ENCODE measurements at places on chromosomes 1 and 21.

DNA sequence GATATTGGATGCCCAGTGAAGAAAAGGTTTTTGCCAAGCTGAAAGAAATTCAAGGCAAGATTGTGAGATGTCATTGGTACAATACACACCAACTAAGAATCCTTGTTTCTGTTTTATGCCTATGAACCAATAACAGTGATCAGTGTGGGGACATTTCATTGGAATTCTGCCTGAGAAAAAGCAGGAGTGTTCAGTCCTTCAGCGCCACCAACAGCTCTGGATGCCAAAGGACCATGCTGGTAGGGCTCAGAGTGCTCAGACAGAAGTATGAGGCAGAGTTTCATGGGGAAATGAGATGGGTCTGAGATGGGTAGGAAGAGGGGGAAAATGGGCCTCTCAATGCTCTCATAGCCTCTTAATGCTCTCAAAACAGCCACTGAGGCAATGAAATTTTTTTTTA lies 56.5 kb downstream of the GABPA start:
- no peak overlapping the region for H3K27ac ChIP-seq
- no peak for DNase-seq
- H3K4me1 ChIP-seq = no peaks in the 10 kb centered on the region
- H3K27me3 ChIP-seq = no peaks in the 10 kb centered on the region

GRCh38 chr1:49060766-49061165 lies 284.1 kb upstream of the BEND5 start:
- no peaks in the 10 kb centered on the region for H3K4me1 ChIP-seq
- H3K27me3 ChIP-seq = no peaks in the 10 kb centered on the region
- no peak overlapping the region for H3K4me3 ChIP-seq
- H3K36me3 ChIP-seq = no peaks in the 10 kb centered on the region
- H3K27ac ChIP-seq = no peak overlapping the region

GRCh38 chr1:70836456-70836855 lies 211.2 kb downstream of the PTGER3 start:
- H3K36me3 ChIP-seq = no peaks in the 10 kb centered on the region
- no peaks in the 10 kb centered on the region for H3K4me1 ChIP-seq
- H3K4me3 ChIP-seq = no peak overlapping the region
- H3K27me3 ChIP-seq = no peaks in the 10 kb centered on the region
- no peak overlapping the region for H3K27ac ChIP-seq
- no peak for DNase-seq

- H3K27me3 ChIP-seq = no peaks in the 10 kb centered on the region
- H3K4me3 ChIP-seq = no peak overlapping the region
- no peaks in the 10 kb centered on the region for H3K36me3 ChIP-seq
- no peak for DNase-seq
These were observed 61.7 kb downstream of the ARID4B start for GRCh38 chr1:235266325-235266724.

DNA sequence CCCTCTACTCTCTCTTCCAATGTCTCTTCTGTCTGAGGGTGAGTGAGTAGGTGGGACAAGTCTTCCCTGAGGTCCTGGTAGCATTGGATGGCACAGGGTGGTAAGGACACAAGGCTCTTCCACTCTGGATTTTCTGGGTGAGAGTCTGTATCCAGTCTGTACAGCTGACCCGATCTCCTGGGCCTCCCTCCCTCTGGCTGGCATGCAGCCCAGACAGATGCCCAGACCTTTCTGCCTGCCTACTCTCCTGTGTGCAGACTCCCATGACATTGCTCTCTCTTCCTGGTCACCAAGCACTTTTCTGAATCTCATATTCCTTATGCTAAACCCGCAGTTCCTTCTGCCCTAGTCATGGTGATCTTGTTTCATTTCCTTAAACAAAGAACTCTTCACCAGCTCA lies 100.3 kb downstream of the GRIK3 start:
- no peak overlapping the region for H3K4me3 ChIP-seq
- no peak overlapping the region for H3K27ac ChIP-seq

GRCh38 chr1:48139275-48139674 lies 83.2 kb upstream of the SLC5A9 start:
- no peak for DNase-seq
- H3K4me1 ChIP-seq = no peaks in the 10 kb centered on the region
- H3K36me3 ChIP-seq = no peaks in the 10 kb centered on the region
- no peak overlapping the region for H3K27ac ChIP-seq
- no peaks in the 10 kb centered on the region for H3K27me3 ChIP-seq

DNA sequence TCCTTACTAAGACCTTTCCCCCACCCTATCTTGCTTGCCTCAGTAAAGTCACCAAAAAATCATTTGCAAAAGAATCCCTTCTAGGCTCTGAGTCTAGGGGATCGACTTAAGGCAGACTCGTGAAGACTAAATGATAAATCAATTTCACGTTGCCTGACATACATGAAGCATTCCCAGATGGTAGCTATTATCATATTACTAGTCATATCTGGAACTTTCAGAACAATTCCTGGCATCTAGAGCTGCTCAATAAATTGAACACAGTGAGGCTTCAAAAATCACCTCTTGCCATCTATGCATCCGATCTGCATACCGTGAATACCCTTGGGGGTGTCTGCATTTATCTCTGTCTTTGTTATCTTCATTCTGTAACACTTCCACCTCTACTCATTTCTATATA lies 49.6 kb upstream of the DAB1 start:
- peaks cover 2% of the 10 kb centered on the region for H3K4me1 ChIP-seq
- no peaks in the 10 kb centered on the region for H3K36me3 ChIP-seq
- H3K27ac ChIP-seq = no peak overlapping the region

- H3K27ac ChIP-seq = no peak overlapping the region
- H3K36me3 ChIP-seq = peaks cover 13% of the 10 kb centered on the region
- no peaks in the 10 kb centered on the region for H3K4me1 ChIP-seq
- no peaks in the 10 kb centered on the region for H3K27me3 ChIP-seq
- DNase-seq = no peak
- no peak overlapping the region for H3K4me3 ChIP-seq
These were observed 1.1 kb upstream of the GTF2B start for GRCh38 chr1:88892357-88892877.

DNA sequence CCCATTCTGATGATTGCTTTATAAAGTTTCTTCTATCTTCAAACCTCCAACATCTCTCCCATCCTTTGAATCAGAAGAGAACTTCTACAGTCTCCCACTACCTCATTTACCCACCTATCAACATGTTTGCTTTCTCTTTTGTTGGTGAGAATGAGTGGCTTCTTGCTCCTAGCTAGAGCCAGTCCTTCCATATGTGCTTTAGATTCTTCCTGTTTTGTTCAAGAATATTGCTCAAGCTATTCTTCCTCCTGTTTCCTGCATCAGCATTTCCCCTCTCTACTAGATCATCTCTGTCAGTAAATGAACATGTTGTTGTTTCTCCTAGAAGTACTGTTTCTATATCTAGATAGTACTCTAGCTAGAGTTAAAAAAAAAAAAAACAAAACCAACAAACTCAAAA lies 6.3 kb downstream of the ATF6 start:
- no peak overlapping the region for H3K27ac ChIP-seq
- DNase-seq = no peak
- no peaks in the 10 kb centered on the region for H3K27me3 ChIP-seq
- no peaks in the 10 kb centered on the region for H3K4me1 ChIP-seq

GRCh38 chr1:237901299-237901934 lies 10.7 kb upstream of the ZP4 start:
- H3K27me3 ChIP-seq = no peaks in the 10 kb centered on the region
- H3K27ac ChIP-seq = no peak overlapping the region
- H3K36me3 ChIP-seq = no peaks in the 10 kb centered on the region
- H3K4me3 ChIP-seq = no peak overlapping the region

- no peak overlapping the region for H3K4me3 ChIP-seq
- DNase-seq = no peak
- no peaks in the 10 kb centered on the region for H3K4me1 ChIP-seq
- H3K36me3 ChIP-seq = no peaks in the 10 kb centered on the region
- no peak overlapping the region for H3K27ac ChIP-seq
These were observed 28.3 kb downstream of the TLCD4 start for GRCh38 chr1:95145493-95145892.

DNA sequence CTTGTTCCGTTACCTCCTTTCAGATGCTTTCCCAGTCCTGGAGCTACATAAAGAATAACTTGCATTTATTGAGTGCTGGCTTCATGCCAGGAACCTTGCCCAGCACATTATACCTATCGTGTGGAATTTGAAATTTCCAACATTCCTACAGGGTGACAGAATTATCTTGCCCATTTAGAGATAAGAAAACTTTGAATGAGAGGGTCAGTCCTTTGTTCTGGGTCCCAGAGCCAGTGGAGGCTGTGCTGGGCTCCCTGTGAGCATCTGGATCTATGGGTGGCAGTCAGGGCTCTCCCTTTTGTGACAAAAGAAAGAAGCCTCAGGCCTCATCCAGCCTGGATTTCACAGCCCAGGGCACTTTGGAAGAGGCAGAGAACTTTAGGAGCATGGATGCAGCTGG lies 3.2 kb downstream of the GSTM4 start:
- peaks cover 14% of the 10 kb centered on the region for H3K36me3 ChIP-seq
- H3K4me3 ChIP-seq = no peak overlapping the region
- no peak for DNase-seq
- peaks cover 9% of the 10 kb centered on the region for H3K4me1 ChIP-seq

DNA sequence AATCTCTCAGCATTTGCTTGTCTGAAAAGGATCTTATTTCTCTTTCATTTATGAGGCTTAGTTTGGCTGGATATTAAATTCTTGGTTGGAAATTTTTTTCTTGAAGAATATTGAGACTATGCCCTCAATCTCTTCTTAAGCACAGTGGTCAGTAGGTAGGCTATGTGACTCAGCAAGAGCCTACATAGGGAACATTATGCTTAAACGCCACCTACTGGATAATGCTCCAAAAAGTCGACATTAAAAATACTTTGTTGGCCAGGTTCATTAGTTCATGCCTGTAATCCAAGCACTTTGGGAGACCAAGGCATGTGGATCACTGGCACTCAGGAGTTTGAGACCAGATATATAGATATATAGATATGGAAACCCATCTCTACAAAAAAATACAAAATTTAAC lies 678.0 kb upstream of the USP24 start:
- H3K4me3 ChIP-seq = no peak overlapping the region
- H3K4me1 ChIP-seq = no peaks in the 10 kb centered on the region
- no peaks in the 10 kb centered on the region for H3K36me3 ChIP-seq
- no peak for DNase-seq
- no peak overlapping the region for H3K27ac ChIP-seq

GRCh38 chr1:66405061-66405460 lies 128.9 kb upstream of the SGIP1 start:
- no peaks in the 10 kb centered on the region for H3K4me1 ChIP-seq
- no peaks in the 10 kb centered on the region for H3K36me3 ChIP-seq

- H3K4me3 ChIP-seq = no peak overlapping the region
- no peak for DNase-seq
- H3K27ac ChIP-seq = no peak overlapping the region
- H3K4me1 ChIP-seq = peaks cover 10% of the 10 kb centered on the region
- H3K27me3 ChIP-seq = peaks cover 3% of the 10 kb centered on the region
These were observed 13.0 kb downstream of the RD3 start for GRCh38 chr1:211478801-211479578.

- H3K36me3 ChIP-seq = no peaks in the 10 kb centered on the region
- no peak overlapping the region for H3K27ac ChIP-seq
- H3K4me3 ChIP-seq = no peak overlapping the region
These were observed 105.2 kb downstream of the MRPL39 start for GRCh38 chr21:25501996-25502665.

DNA sequence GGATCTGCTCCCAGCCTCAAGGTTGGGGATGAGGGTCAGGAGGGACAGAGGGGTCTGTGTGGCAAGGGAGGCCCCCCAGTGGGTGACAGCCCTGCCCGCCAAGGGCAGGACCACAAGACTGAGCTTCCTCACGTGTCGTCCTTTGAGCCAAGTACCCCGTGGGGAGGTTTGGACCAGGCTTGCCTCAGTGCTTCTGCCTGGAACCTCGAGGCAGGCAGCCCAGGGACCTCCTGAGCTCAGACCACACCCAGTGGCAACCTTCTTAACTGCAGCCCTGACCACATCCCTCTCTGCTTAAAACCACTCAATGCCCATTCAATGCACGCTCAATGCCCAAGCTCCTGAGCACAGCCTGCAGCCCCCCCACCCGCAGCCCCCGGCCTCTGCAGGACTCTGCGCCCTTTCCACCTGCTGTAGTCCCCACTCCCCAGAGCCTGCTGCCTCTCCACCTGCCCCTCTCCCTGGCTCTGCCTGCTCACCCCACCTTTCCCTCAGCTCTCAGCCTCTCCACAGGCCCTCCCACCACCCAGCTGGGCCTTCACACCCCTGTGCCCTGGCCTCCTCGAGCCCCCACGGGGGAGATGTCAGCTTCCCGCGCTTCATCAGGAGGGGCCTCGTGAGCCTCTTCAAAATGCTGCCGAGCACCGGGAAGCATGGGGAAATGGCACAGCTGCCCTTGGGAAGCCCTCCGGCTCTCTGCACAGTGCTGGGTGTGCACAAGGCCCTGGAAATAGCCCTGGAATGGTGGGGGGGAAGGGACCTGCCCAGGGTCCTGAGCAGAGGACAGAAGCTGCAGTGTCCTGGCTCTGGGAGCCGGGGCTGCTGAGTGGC lies 129.3 kb upstream of the VAMP3 start:
- peaks cover 15% of the 10 kb centered on the region for H3K4me1 ChIP-seq

GRCh38 chr1:107152395-107152794 lies 11.6 kb downstream of the NTNG1 start:
- no peak overlapping the region for H3K27ac ChIP-seq
- H3K36me3 ChIP-seq = peaks cover 2% of the 10 kb centered on the region
- H3K4me3 ChIP-seq = no peak overlapping the region
- no peaks in the 10 kb centered on the region for H3K27me3 ChIP-seq
- no peaks in the 10 kb centered on the region for H3K4me1 ChIP-seq
- DNase-seq = no peak

DNA sequence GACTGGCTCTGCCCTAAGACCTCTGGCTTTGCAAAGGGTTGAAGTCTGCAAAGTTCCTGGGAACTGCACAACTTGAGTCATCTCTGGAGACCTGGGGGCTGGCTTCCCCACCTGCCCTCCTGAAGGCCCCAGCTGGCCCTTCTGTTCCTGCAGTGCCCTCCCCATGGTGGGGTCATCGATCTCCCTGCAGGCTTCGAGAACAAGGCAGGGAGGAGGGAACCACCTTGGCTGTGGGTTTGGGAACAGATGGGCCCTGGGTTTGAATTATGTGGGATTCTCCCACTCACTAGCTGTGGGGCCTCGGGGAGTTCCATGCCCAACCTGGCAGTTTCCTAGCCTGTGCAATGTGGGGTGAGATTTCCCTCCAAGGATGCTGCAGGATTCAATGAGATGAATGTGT lies 310.2 kb downstream of the PTPRU start:
- H3K4me1 ChIP-seq = no peaks in the 10 kb centered on the region
- DNase-seq = no peak
- no peak overlapping the region for H3K4me3 ChIP-seq

DNA sequence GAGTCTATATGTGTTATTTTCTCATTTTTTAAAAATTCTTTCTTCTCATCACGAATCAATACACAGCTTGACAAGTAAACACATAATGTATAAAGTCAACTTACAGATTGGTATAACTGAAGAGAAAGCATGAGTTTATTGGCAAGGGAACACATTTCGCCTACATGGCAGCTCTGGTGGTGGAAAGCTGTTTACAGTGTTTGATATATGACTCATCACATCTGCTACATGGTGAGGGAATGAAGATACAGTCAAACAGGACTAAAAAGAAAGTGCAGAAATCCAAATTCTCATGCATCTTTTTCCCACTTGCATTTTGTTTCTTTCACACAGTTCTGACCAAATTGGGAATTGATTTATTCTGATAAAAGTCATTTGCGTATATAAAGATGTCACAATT lies 122.2 kb upstream of the ADGRL4 start:
- H3K4me1 ChIP-seq = no peaks in the 10 kb centered on the region
- H3K36me3 ChIP-seq = no peaks in the 10 kb centered on the region
- DNase-seq = no peak
- H3K4me3 ChIP-seq = no peak overlapping the region
- no peak overlapping the region for H3K27ac ChIP-seq

All from neuronal stem cell (in vitro differentiated cells).